Activated naive CD4-positive, alpha-beta T cell treated with anti-CD3 and anti-CD28 coated beads, Interleukin-2, amount 50 U/mL, for 72 hours (primary cell): ENCODE measurements at places on chromosomes 5 and 9.
A peak's percentile ranks its signal among the peaks of the same experiment; 100 is the strongest.

GRCh38 chr9:81394881-81395675 lies 294.3 kb downstream of the TLE1 start:
- DNase-seq, result no peak

GRCh38 chr5:116037236-116037822 lies 5.1 kb downstream of the ARL14EPL start:
- no peak for DNase-seq

- no peak for DNase-seq
Observed at GRCh38 chr5:14240359-14240758, 97.2 kb downstream of the TRIO start.

- DNase-seq, result no peak
Observed at GRCh38 chr5:128213340-128213739, 129.8 kb downstream of the SLC12A2 start.

DNA sequence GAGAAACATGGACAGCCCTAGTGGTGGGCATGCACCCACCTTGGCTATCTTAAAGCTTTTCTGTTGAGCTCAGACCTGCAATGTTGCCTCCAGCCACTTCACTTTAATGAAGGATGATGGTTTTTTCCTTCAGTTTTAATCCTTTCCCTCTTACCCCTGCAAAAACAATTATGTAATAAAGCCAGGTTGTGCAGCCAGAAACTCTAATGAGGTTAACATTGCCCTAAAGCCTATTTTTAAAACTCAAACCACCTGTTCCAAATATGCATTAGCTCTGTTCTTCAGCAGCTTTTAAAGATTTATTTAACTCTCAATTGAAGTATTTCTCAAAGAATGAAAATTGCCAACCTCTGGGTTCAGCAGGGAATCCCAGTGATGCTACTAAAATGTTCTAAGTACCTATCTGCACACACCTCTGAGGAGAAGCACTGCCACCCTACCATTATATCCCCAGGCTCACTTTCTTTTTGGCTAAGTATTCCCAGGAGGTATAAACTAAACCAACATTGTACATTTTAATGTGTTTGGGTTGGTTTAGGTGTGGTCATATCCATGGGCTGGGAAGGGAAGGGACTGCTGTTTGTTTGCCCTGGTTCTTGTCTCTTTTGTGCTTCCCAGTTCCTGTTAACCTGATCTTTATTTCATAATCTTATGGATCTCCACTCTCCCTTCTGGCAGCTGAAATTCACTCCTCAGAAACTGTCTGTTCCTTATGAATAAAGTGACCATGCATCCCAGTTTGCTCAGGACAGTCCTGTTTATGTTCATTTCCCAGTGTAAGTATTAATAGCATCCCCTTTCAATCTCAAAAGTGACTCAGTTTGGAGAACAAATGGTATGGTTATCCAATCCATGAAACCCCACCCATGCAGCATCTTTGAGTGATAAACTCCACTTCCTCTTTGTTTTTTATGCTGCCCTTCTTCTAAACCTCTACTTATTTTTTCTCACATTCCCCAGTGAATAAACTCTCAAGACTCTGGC lies 251.7 kb downstream of the RAB3C start:
- DNase-seq, result no peak

DNA sequence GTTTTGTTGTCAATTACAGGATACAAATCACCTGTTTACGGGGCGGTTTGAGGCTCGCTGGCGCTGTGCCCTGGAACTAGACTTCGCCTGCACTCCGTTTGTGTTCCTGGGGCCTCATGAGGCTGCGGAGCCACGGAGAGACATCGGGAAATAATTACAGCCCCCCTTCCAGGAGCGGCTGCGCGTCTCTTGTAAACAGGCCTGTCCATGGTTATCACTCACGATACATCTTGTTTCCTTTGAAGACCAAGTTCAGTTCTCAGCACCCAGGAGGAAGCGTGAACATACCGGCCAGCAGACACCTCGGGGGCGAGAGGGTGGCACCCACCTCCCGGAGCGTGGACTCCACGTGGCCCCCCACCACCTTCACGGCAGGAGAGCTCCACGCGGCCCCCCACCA lies 297.1 kb upstream of the IRX4 start:
- DNase-seq, result no peak

GRCh38 chr9:89154651-89155336 lies 23.8 kb downstream of the SHC3 start:
- no peak for DNase-seq

GRCh38 chr5:166102947-166103346 lies 2188.5 kb upstream of the WWC1 start:
- DNase-seq, result no peak

GRCh38 chr5:160638161-160638742 lies 213.8 kb downstream of the ATP10B start:
- DNase-seq, result no peak

- no peak for DNase-seq
Observed at GRCh38 chr9:74609671-74610405, 112.7 kb downstream of the RORB start.

- peak; percentile 9 for DNase-seq
Observed at GRCh38 chr9:105299190-105299854, 54.9 kb downstream of the SLC44A1 start.

DNA sequence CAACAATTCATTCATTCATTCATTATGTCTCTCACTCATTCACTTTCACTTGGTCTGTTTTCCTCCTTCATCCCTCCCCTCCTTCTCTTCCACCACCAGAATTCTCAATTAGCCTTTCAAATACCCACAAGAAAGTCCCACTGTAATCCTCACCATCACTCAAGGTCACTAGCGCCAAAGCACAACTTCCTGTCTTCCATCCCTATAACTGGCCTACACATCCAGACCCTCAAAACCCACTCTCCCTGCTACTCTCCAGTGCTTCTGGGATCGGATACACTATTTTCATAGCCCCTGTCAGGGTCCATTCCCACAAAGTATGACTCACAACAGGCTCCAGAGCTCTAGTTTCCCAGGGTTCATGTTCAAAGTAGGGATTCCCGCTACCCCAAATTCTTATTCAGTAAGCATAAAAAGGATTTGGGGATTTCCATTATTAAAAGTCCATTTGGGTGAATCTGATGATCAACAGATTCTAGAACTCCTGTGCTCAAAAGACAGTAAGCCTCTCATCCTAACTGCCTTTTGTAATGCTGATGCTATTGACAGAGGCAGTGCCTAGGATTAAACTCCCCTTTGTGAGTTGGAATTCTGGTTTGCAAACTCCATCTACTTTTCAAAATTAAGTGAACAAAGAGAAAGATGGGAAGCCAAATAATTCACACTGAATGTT lies 250.9 kb downstream of the SEMA5A start:
- no peak for DNase-seq

- no peak for DNase-seq
Observed at GRCh38 chr5:17897776-17898175, 263.5 kb downstream of the TAF11L14 start.

DNA sequence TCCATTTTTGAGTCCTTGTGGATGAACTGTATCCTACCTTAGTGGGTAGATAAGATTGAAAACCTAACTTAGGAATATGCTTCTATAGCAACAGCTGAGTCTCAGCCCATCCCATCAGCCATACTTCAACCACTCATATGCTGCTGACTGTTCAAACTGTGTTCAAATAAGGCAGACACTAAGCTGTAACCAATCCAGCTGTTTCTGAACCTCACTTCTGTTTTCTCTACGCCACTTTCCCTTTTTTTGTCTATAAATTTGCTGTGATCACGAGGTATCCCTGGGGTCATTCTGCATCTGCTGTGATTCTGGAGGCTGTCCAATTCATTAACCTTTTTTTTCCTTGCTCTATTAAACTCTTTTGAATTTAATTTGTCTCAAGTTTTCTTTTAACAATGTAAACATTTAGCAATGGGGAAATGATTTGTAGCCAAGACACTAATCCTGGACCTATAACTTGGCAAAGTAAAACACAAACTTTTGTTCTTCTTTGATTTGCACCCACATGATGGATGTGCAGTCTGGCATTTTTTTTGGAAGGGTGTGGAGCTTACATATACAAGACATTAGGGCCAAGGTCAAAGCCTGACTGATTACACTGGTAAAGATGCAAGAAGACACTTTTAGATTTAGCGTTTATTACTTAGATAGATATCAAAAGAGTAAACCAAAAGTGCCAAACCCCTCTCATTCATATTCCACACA lies 14.9 kb upstream of the SCGB3A2 start:
- no peak for DNase-seq

DNA sequence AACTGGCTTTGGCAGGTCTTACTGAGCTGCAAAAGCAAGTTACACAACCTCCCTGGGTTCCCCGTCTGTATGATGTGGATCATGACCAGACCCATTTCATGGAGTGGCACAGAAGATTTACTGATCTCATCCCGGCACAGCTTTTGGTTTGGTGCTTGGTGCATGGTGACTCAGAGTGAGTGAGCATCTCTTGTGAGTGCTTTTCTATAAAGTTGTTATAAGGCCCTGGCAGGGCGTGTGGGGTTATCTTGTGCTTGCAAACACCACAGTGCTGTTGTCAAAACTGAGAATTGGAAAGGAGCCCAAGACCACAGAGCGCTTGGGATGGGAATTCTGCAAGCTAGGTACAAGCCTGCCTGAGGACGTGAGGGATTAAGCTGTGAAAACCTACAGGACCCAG lies 425.2 kb downstream of the GADD45G start:
- no peak for DNase-seq

DNA sequence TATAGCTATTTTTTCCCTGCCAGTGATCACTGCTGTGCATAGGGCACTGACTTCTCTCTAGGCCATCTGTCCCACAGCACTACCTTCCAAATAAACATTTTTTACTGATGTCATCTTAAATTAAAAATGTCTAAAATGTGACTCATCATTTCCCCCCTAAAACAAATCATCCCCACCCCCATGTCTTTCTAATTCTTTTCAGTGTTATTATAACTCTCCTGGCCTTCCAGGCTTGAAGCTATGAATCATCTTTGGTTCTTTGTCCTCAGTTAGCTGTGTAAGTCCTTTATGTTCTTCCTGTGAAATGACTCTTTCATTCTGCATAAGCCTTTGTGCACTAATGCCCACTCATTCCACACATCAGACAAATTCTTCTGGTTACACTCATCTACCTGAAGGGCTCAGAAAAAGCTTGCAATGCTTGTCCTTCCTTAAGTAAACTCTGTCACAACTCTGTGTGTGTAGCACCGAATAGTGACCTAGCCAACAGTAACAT lies 78.1 kb downstream of the CFAP95 start:
- DNase-seq, result no peak

DNA sequence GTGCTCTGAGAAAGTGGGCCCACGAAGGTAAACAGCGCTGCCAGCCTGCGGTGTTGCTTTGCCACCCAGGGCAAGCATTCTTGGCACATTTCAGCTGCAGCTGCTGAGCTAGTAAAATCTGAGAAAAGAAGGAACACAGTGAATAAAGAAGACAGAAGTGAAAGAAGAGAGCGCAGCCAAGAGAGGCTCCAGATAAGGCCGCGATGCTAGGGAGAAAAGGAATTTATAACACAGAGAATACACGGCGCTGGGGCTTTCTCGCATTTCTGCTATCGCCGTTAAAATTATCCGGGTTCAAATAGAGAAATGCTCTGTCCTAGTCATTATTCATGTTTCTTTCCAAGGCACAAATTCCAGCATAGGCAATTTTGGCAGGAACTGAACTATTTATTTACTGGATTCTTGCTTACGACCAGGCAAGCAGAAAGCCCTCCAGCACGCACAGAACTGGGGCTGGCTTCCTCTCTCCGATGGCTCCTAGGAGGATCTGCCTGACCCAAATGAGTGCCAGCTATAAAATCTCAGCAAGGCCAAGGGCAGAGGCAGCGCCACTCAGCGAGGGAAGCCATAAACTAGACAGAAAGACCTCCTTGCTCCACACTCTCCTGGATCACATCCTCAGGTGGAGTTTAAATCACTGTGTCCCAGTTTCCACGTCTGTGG lies 111.2 kb downstream of the ATPSCKMT start:
- DNase-seq, result no peak

GRCh38 chr5:79753877-79754645 lies 64.4 kb downstream of the CMYA5 start:
- DNase-seq, result no peak

DNA sequence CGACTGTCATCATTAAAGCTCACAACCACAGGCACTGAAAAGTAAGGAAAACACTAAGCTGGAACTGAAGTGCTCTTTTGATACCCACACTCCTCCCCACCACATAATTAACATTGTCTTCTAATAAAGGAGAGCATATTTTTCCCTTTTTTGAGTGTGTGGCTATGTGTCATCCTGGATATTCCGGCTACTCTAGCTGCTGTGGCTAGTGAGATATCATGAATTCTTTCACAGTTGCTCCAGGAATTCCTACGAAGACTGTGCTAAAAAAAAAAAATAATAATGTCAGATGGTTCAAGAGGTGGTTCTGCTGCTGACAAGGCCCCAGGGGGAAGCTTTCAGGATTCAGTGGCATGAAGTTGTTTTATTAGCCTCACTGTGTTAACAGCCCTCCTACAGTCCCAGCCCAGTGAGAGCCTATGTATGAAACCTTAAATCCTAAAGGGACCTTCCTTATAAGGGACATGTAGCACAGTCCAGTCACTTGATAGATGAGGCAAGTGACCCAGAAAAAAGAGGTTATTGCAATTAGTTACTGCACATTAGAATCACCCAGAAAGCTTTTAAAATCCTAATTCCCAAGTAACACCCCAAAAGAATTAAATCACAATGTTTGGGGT lies 46.6 kb downstream of the TMEM252 start:
- DNase-seq, result no peak

DNA sequence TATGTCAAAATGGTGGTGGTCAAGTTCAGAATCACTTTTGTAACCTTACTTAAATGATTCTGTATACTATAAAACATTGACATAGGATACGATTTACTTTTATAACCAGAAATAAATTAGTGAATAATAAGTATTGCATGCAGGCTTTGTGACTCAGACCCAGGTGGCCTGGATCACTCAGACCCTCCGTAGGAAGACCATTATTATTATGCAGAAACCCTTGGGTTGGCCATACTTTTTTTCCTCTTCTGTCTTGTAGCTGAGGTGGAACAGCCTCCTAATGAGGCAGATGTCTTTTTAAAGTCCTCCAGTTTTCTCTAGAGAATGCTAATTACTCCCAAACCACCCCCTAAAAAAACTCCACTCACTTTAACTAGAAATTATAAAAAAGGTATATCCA lies 121.9 kb downstream of the LPAR1 start:
- DNase-seq, result no peak

DNA sequence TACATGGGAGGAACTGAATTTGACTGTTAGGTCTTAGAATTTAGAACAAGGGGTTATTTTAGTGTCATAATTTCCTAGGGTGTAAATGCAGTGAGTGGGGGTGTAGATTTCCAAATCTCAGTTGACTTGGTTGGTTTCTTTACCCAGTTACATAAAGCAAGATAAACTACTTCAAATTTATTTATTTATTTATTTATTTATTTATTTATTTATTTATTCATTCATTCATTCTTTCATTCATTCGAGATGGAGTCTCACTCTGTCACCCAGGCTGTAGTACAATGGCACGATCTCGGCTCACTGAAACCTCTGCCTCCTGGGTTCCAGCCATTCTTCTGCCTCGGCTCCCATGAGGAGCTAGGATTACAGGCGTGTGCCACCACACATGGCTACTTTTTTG lies 200.4 kb downstream of the SLF1 start:
- DNase-seq, result no peak

DNA sequence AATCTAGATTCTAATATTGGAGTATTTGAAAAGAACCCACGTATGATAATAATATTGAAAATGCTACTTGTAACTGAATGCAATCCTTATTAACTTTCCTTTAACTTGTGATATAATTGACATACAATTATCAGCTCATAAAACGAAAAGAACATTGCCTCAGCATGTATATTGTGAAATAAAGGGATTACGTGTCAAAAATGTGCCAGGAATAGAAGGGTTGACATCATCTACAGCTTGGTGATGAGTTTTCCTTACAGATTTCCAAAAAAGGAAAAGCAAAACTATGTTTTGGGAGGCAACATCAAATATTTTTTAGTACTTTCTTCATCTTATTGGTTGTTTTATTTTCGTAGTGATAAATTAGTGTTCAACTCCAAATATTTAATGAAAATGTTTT lies 266.0 kb upstream of the PTGER4 start:
- no peak for DNase-seq
